CD4-positive, alpha-beta T cell (primary cell): ENCODE measurements at places on chromosomes 1 and 21.

GRCh38 chr1:47812904-47813514 is 184.2 kb downstream of the TRABD2B start:
- no peak for DNase-seq

- no peak for DNase-seq
Measured at GRCh38 chr1:236181059-236181458, 38.7 kb downstream of the GPR137B start.

- DNase-seq = no peak
Measured at GRCh38 chr1:150087415-150087814, 19.8 kb downstream of the VPS45 start.

DNA sequence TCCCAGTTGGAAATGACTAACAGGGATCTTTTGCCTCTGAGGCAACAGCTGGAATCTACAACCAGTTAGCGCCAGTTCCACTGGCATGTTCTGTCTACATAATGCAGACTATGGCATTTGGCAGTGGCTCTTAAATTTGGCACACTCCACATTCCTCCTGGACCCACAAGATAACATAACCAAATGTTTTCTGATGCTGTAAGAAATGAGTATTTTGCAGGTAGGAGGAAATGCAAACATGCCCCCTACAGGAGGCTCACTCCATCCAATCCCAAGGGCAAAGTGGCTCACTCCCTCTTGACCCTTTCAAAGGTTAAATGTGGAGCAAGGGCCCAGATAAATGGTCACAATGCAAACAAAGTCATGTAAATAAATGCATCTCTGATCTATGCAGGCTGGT is 129.2 kb upstream of the PROX1 start:
- no peak for DNase-seq

GRCh38 chr1:91621360-91621759 is 120.7 kb downstream of the CDC7 start:
- DNase-seq = no peak

DNA sequence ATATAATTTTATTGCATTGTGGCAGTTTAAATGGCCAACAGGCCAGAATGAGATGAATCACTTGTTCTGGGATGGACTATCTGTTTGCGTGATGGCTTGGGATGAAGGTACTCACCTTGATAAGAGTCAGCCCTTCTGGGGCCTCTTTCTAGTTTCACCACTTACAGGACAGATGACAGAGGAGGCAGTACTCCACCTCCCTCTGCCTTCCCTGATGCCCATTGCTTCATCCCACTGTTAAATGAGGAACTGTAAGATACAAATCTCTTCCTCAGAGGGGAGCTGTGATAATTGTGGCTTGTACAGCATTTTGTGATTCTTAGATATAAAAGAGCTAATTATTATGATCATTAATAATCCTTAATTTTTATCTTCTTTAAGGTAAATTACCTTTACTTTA is 3.7 kb upstream of the TCHH start:
- DNase-seq = no peak

DNA sequence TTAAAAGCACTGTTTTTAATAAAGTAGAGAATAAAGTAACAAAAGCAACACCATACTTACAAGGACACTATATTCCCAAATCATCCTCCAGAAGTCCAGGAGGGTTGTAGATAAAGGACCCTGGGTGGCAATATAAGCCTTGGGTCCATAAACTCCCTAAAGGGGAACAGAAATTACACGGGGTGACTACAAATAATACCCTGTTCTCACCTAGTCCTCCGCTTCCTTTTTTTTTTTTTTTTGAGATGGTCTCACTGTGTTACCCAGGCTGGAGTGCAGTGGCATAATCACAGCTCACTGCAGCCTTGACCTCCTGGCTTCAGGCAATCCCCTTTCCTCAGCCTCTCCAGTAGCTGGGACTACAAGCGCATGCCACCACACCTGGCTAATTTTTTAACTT is 13.1 kb downstream of the PTPN22 start:
- DNase-seq = no peak

- no peak for DNase-seq
Measured at GRCh38 chr1:91937613-91938012, 11.6 kb upstream of the BRDT start.

DNA sequence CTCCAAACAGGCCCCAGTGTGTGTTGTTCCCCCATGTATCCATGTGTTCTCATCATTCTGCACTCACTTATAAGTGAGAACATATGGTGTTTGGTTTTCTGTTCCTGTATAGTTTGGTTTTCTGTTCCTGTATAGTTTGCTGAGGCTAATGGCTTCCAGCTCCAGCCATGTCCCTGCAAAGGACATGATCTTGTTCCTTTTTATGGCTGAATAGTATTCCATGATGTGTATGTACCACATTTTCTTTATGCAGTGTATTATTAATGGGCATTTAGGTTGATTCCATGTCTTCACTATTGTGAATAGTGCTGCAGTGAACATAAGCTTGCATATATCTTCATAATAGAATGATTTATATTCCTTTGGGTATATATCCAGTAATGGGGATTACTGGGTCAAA is 111.8 kb downstream of the MAN1A2 start:
- no peak for DNase-seq

DNA sequence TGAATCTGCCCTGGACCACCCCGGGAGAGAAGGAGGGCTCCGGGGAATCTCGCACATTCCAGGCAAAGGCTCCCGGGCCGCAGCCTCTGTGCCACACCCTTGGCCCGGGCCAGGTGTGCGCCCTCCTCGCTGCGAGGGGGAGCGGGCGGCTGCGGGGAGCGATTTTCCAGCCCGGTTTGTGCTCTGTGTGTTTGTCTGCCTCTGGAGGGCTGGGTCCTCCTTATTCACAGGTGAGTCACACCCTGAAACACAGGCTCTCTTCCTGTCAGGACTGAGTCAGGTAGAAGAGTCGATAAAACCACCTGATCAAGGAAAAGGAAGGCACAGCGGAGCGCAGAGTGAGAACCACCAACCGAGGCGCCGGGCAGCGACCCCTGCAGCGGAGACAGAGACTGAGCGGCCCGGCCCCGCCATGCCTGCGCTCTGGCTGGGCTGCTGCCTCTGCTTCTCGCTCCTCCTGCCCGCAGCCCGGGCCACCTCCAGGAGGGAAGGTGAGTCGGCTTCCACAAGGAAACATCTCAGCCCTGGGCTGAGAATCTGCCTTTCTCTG is at the start of gene LAMC2:
Gene LAMC2, plus strand, starts transcription at position 324 of the 550 bp plus-strand sequence. Its CDS starts 89 bp downstream, at position 413.
- DNase-seq = no peak

GRCh38 chr1:91712981-91713841 is 172.7 kb downstream of the TGFBR3 start:
- DNase-seq = no peak

DNA sequence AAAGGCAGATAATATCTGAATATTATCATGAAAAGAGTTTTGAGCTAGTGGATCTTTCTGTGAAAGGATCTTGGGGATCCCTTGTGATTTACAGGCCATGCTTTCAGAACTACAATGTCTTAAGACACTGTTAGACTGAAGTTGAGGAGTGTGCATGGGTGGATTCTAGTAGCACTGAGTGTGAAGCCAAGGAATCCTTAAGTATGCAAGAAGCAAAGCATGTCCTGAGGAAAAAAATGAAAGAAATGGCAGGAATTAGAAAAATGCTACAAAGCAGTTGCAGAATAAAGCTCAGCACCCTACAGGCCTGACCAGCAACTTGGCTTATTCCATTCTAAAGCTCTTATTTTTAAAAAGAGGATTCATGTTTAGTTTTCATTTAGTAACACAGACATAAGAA is 11.9 kb downstream of the STX6 start:
- DNase-seq = no peak

DNA sequence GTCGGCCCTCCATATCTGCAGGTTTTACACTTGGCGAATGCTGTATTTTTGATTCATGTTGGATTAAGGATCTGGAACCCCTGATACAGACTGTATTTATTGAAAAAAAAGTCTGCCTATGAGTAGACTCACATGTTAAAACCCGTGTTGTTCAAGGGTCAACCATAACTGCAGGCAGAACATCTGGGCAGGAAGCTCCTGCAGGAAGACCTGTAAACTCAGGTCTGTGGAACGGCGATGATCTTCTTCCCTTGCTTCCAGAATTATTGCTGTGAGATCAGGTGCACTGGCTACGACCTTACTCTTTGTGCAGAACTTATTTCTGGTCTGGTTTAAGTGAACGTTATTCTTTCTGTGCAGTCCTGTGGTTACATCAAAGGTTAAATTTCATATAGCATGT is 96.6 kb downstream of the DISC1 start:
- no peak for DNase-seq

DNA sequence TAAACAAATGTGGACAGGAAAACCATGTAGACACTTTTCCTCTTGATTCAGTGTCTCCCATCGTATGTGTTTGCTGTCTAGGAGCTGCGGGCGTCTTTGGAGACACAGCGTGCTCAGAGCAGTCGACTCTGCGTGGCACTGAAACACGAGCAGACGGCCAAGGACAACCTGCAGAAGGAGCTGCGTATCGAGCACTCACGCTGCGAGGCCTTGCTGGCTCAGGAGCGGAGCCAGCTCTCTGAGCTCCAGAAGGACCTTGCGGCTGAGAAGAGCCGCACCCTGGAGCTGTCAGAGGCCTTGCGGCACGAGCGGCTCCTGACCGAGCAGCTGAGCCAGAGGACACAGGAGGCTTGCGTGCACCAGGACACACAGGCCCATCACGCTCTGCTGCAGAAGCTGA is 27.2 kb upstream of the DIP2A start:
- DNase-seq = no peak

DNA sequence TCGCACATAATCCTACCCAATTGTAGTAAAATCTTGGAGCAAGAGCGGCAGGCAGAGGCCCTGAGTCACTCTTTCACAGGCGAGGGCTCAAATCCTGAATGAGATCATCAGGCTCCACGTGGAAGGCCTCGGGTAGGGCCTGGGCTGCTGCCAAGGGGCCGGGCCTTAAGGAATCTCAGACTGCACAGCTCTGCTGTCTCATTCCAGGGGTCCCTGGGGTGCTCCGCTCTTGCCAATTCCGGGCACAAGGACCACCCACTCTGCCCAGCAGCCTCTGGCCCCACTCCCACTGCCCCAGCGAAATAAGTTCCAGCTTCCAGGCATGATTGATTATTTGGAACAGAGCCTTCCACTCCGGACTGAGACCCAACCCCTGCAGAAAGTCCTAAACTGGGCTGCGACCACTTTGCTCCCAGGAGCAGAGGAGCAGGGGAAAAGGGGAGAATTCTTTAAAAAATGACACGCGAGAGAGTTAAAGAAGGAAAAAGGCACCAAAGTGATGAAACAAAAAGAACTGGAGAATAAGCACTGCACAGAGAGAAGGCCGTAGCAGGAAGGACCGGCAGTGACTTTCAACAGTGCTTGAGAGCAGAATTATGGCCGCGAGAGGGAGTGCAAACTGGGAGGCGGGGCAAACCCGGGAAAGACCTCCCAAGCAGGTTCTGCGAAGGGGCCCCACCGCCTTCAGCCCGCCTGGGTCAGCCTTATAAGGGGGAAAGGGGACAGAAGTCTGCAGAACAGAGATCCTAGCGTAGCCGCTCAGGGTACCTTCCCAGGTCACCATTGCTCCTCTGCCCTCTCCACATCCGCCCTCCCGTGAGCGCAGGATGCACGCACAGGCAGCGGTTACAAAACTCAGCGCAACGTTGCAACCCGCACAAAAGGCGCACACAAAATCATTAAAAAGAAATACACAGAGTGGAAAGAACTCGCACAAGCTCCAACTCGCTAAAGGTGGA is 2.0 kb downstream of the ADAMTS1 start:
- DNase-seq = no peak

DNA sequence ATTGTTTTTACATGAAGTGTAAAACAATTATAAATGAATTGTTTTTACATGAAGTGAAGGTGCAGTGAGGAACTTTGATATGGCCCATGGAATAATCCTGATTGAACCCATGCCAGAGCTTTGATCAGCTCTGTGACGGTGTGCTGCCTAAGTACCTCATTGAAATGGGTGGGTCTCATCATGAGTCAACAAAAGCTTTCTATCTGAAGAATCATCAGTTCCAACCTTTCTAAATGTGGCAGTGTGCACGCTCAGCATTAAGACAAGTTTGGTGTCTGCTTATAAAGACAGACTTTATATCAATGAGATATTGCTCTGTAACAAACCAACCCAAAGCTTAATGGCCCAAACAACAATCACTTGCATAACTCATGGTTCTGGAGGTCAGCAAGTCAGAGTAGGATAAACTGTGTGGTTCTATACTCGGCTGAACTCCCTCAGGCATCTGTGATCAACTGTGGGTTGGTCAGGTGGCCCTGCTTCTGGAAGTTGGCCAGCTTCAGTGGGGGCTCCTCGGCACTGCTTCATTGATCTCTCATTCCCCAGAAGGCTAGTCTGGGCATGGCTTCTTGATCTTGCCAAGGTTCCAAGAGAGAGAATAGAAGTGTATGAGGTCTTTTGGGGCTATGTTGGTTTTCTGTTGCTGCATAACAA is 258.0 kb downstream of the LTN1 start:
- no peak for DNase-seq

DNA sequence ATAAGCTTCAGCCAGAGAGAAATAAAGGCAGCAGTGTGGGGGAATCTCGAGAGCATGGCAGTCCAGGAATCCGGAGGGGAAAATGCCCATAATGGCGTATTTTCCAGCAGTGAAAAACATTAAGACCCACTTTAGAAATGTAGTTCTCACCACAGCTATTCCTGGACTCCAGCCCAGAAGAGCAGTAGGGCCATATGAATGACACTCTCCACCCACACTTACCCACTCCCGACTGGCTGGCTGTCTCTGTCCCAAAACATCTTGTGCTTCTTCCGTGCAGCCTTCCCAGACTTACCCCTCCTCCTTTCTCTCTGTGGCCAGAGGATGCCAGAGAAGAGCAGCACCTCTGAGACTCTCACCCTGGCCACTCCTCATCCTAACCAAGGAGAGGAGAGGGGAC is 56.4 kb downstream of the TRABD2B start:
- DNase-seq = no peak

DNA sequence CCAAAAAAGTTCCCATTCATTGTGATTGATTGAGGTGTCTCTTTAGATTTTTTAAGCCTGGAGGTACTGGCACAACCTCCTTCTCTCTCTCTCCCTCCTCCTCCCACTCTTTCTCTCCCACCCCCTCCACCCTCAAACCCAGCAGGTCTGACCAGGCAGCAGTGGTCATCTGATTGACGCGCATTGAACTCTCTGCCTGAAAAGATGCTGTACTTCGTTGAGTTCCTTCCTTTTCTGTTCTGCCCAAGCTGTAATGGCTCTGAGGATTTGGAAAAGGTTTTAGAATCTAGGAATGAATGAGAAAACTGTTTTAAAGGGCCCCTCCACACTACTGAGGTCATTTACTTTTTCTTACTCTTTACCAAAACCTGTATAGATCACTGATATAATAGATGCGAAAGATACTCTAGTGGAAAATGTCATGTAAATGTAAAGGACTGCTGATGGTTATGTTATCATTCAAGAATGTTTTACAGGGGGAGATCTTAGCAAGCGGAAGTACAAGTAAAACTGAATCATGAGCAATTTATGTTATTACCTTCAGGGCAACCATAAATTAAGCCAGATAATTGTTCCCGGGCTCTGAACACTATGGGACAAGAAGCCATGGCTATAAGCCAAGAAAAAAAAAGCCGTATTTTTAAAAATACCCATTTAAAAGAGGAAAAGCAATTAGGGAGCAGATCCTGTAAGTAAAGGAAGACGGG is 25.2 kb upstream of the DYRK1A start:
- DNase-seq = no peak
